CD4-positive, alpha-beta T cell treated with Interleukin-17A for 4 hours (primary cell): ENCODE measurements at places on chromosomes 4 and X.

DNA sequence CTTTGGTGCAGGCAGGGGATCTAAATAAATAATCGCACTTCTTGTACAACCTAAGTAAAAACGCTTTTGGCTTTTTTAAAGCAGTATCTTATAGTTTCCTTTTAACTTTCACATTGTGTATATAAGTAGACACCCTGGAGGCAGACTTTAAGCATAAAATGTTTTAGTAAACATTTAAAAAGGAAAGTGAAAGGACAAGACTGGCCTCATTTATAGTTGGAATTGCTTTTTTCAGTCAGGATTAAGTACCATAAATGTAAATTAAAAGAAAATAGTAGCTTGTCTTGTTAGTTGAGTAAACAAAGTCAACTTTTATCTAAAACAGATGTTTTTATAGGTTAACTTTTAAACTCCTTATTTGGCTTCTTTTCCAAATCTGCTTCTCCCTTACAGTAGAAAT, 39.7 kb downstream of the PTPN13 start:
- DNase-seq: no peak

GRCh38 chrX:134324359-134324758, 87.4 kb downstream of the CCDC160 start:
- no peak for DNase-seq

DNA sequence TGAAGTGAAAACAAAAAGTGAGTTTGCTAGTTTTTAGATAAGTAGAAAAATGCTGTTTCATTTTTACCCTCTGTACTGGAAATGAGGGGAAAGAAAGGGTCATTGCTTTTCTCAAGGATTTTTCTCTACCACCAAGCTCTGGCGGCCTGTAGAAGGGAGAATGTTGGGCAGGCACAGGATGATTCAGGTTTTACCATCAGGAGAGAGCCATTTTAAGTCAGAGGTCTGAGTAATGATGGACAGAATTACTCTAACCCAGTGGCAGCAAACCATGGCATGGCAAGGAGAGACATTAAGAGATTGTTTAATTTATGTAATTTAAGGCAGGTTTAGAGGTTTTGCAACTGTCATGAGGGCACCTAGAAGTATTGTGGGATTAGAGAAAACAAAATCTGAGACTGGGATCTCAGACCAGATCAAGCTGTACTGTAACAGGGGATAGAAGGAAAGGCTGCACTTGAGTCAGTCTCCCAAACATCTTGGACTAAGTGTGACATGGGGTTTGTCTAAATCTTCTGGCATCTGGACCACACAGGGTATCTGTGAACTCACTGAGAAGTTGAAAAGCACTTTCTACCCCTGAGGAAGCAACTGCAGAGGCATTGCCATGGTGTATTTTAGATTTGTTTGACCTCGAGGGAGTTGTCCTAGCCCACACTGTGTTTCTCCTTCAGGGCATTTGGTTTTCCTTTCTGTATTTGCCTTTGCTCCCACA, 81.6 kb downstream of the BANK1 start:
- no peak for DNase-seq

DNA sequence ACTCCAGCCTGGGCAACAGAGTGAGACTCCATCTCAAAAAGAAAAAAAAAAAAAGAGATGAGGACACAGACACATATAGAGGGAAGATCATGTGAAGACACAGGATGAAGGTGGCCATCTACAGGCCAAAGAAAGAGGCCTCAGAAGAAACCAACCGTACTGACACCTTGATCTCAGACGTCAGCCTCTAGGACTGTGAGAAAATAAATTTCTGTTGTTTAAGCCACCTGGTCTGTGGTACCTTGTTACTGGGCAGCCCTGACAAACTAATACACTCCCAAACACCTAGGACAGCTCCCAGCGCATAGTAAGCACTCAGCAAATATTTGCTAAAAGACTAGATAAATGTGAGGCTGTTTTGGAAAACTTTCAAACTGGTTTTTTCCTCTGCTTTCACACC, 59.2 kb upstream of the SMIM10 start:
- no peak for DNase-seq

- peak; percentile 16 for DNase-seq
These were observed 393.9 kb downstream of the MID1IP1 start for GRCh38 chrX:39195156-39195555.
